NCI-H1436 treated with DMSO at 0.1 percent for 48 hours (cell line): ENCODE measurements at places on chromosomes 6 and 20.

DNA sequence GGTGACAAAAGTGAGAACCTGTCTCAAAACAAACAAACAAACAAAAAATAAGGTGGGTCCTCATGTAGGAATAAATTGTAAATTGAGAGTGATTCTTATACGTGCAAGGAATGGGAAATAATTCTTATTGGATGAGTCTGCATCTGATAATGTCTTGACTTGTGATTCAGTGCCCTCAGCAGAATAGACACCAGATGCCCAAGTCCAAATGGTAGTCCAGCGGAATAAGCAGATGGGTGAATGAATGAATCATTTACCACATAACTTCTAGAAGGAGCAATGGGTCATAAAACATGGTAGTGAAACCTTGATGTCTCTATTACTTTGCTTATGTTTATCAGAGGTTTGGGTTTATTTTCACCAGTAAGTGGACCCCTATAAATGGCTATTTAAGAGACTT, 747.7 kb downstream of the PHF3 start:
- no peak for DNase-seq

DNA sequence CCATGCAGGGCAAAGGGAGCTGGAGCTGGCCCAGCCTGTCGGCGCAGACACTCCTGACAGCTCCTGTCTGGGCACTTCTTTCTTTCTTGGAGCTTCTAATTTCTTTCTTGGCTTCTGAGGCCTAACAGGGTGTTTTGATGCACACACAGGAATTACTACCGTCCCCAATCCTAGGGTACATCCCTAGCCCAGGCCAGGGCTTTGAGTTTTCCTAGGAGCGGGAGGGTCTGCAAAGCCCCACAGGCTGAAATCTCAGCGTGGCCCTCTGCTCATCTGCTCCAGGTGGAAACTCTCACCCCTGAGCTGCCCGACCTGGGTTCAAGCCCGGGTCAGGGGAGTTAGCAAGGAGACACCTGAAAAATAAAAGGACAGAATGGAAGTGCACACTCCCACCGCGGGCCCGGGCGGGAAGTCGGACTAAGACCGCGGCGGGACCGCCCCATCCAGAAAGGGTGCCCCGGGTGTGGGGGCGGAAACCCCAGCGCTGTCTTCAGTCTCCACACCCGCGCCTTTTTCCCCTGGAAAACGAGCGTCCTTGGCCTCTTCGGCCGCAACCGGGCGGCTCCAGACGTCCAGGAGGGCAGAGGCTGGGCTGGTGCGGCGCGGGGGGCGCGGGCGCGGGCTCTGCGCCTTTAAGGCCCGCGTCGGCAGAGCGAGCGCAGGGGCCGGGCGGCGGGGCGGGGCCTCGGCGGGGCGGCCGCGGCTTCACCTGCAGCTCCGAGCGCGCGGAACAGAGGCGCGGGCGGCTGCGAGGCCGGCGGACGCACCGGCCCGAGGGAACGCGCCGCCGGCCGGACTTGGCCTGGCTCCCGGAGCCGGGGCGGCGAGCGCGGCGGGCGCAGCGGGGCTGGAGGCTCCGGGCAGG, at the start of gene CDH4:
Gene CDH4, plus strand, starts transcription at position 733 of the 865 bp plus-strand sequence.
- no peak for DNase-seq

DNA sequence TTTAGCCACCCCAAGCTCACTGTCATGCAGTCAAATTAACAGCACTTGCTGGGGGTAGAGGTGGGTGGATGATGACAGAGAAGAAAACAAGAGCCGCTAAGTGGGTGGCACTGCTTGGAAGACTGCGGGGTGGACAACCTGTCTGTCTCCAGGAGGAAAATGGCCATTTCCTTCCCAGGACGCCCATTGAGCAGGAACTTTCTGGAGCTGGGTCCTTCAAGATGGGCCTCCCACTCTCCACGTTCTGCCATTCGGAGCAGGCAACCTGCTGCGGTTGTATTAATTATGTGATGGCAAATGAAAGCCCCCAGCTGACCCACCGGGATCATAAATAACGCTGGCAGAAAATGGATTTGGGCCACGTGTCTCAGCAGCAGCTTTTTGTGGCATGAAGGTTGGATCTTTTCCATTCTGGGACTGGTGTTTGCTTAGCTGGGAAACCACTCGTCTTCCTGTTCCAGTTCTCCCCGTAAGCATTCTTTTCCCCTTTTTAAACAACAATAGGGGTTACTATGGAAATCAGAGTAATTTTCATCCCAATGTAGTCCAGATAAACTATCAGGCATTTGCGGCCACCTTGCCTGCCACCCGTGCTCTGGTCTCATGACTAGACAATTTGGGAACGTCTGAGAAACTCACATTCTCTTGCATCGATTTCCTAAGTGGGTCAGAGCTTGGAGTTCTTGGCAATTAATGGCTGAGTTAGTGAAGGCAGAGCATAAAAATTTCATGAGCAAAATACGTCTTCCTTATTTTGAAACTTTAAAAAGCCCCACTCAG, 215.5 kb downstream of the ANKRD60 start:
- DNase-seq, result no peak

DNA sequence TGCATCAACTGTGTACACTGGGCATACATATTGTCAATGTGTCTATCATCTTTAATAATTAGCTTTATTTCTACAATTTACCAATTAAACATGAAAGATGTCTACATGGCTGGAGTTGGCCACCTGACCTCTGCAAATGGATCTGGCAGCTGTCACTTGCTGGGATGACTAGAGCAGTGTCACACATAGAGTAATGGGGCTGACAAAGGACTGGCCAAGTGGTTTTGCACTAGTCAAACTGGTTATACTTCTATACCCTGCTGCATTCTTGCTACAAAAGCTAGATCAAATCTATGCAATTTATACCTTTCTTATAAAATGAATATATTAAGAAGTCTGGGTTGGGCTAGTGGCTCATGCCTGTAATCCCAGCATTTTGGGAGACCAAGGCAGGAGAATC, 99.3 kb downstream of the SESN1 start:
- no peak for DNase-seq
